ENCODE measurements at places on chromosomes 7 and 10. TPM values are rescaled to one million over a fixed set of nuclear protein-coding genes. Genes with fewer than 3 reads are reported as not detected.

- peak; percentile 90 for ATAC-seq
Measured at GRCh38 chr10:26780793-26781601, 79.8 kb downstream of the ABI1 start.

The C10orf67 gene
- 0.30 TPM for total RNA-seq

GRCh38 chr7:64666663-64667050 lies 724 bp downstream of the ZNF107 start:
- no peak for ATAC-seq

GRCh38 chr7:80841423-80841955 lies 77.4 kb downstream of the SEMA3C start:
- no peak for ATAC-seq

The GUSB gene
- 66.7 TPM for total RNA-seq

GRCh38 chr7:46738796-46739195 lies 817.7 kb upstream of the IGFBP3 start:
- ATAC-seq = no peak

DNA sequence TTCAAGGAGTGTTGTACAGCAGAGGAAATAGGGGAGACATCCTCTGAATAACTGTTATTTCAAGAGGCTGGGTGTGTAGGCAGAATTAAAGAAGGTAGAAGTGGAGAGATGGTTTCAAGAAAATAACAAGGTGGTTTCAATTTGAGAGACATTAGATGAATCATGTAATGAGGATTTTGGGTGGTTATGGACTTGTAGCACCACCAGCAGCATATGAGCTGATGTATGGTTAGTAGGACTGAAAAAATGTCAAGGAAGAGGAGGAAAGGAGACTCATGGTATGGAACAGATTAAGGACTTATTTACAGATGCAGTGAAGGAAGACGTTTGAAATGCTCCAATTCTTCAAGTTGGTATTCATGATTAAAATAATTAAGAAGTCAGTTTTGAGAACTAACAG lies 166.2 kb downstream of the EXOC4 start:
- ATAC-seq = peak; percentile 19

- ATAC-seq = peak; percentile 95
Measured at GRCh38 chr10:4725917-4726606, 99.9 kb upstream of the AKR1E2 start.
